NCI-H2171 treated with DMSO at 0.1 percent for 48 hours (cell line): ENCODE measurements at places on chromosomes 3 and 15.

DNA sequence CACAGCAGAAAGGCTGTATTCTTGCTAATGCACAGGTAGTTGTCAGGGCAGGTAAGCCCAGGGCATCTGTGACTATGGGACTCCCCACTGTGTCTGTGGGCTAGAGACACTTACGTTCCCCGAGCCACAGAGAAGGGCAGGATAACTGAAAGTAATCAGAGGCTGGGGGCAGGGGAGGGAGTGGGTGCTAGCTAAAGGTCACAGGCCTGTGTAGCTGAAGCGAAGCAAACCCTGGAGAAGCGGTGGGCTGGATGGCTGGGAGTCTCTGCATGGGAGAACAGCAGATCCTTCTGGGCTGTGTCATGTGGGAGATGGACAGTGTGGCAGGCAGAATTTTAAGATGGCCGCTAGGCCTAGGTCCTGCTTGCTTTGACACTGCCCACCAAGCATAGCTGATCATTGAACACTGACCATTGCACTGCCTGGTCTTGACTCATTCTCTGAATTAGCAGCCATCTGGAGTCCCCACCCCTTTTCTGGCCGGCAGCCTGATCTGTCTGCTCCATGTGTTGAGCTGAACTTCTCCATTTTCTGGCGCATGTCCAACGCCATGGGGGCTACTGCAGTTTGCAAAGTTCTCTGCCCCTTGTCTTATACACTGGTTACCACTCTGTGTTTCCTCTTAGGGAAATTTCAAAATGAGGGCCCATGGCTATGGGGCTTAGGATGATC is 110.0 kb downstream of the DGKG start:
- DNase-seq: no peak

DNA sequence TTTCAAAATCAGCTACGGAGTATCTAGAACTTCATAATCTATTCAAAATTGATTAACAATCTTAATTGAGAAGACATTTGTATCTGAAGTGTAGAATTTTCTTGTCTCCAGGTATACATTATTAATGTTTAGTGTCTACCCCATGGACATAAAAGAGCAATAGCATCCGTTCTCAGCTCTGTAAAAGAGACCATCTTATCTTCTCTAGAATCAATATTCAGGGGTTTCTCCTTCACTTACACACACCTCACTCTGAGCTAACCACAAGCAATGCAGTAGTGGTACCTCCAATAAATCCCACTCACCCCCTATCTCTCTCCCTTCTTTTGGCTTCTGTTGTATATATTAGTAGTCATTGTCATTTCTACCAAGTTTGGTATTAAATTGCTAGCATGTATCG is 16.2 kb downstream of the MBNL1 start:
- no peak for DNase-seq

DNA sequence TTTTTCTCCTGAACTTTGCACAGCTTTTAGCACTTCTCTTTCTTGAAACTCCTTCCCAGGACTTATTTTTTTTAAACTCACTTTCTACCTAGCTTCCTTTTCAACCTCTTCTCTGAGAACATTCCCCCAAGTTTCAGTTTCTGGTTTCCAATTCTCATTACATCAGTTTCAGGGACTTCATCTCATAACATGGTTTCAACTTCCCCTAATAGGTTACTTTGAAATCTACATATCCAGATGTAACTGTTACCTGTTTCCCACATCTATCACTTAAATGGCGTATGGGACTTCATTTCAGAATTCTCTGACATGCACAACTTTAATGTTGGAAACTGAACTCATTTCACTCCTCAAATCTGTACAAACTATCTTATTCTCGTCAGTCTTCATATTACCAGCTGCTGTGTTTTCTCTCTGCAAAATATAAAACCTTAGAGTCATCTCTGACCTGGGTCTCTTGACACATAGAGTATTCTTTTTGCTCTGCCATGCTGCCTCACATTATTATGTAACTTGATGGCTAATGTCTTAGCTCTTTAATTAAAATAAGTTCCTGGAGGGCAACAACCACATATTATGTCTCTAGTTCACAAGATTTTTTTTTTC is 58.4 kb downstream of the NME9 start:
- no peak for DNase-seq

- no peak for DNase-seq
Observed at GRCh38 chr15:57762302-57762701, 55.8 kb downstream of the POLR2M start.

DNA sequence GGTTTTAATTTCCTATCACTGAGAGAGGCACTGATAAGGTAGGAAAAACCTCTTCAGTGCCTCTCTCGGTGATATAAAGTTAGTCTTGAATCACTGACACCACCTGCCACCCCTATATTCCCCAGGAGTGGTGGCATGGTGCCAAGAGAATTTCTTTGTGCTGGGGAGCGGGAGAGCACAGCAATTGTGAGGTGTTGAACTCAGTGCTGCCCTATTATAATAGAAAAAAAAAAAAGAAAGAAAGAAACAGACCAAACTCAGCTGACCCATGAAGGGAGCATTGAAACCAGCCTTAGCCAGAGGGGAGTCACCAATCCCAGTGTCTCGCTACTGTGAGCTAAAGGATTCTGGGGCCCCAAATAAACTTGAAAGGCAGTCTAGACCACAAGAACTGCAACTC is 201.4 kb upstream of the STT3B start:
- DNase-seq: peak; percentile 30

GRCh38 chr15:80825361-80826030 is 46.3 kb downstream of the CEMIP start:
- peak; percentile 14 for DNase-seq

DNA sequence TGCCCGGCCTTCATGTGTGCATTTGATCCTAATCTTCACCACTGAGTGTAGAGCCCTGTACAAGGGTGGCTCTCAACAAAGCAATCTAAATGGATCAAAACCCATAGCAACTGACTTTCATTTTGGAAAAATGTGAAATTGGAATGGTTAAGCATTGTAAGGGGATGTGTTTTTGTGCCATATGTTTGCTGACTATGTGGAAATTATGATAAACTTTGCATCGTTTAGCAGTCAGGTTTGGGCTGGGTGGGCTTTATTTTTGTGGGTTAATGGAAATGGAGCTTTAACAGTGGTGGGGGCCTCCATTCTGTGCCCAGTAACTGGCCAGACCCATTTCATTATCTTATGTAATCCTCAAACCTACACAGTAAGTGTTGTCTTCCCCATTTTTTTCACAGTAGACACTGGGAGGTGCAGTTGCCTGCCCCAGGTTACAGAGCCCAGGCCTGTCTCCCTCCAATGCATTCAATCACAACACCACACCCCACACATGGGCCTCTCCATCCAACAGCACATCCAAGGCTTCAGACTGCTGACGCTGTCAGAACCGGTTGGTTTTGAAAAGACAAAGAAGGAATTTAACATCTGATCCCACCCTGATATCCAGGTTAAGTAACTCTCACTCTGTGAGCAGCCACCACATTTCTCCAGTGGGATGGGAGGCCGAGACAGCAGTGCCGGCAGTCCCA is 136.3 kb upstream of the ABHD17C start:
- no peak for DNase-seq

DNA sequence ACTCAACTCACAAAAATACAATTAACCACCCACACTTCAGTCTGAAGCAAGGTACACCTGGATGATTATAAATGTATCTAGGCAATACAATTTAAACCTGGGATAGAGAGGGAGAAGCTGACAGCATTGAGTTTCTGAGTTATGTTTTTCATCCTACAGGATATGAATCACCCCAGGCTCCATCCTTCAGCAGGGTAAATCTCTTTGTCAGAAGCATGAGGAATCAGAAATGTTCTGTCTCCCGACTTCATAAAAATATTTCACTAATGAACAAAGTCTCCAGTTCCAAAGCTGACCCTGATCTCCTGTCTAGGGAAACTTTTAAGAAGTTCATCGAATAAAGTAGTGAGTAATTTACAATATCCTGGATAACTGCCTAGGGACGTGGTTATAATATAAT is 25.5 kb upstream of the FRMD4B start:
- DNase-seq: no peak

- DNase-seq: peak; percentile 33
Observed at GRCh38 chr3:123021388-123021787, 6.2 kb downstream of the SEMA5B start.

- DNase-seq: peak; percentile 59
Observed at GRCh38 chr3:12994607-12995388, 78.4 kb downstream of the IQSEC1 start.

GRCh38 chr3:30285188-30286006 is 321.0 kb upstream of the TGFBR2 start:
- no peak for DNase-seq

DNA sequence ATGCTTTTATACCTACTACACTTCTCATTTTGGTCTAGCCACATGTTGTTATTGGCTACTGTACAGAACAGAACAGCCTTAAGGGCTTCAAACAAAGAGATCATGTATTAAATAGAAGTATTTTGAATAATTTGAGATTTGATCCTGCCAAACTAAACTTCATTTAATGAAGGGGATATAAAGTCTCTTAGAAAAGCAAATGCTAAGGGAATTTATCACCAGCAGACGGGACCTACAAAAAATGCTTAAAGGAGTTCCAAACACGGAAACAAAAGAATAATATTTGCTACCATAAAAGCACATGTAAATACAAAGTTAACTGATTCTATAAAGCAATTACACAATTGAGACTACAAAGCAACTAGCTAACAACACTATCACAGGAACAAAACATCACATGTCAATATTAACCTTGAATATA is 23.6 kb upstream of the FMN1 start:
- DNase-seq: no peak

DNA sequence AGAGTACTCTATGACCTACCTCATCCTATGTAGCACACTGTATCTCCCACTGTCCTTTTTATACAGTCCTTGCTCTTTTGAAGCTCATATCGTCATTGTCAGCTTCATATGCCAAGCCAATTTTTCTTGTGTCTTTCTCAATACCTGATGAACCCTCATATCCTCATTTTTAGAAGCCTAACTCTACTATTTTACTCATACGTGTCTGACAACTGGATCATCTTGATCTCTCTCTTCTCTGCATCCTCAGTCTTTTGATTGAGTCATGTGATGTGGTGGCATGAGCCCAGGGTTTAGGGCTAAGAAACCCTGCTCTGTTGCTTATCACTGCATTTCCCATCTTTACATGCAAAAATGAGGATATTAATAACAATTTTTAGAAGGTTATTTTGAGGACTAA is 352.0 kb downstream of the LPP start:
- DNase-seq: no peak

GRCh38 chr3:100975714-100976113 is 17.5 kb downstream of the ABI3BP start:
- DNase-seq: no peak

GRCh38 chr3:14478956-14479550 is 61.1 kb downstream of the GRIP2 start:
- DNase-seq: no peak

- peak; percentile 59 for DNase-seq
Observed at GRCh38 chr15:73873889-73874511, 636 bp downstream of the TBC1D21 start.

- peak; percentile 19 for DNase-seq
Observed at GRCh38 chr3:129596194-129597086, 10.0 kb downstream of the PLXND1 start.

DNA sequence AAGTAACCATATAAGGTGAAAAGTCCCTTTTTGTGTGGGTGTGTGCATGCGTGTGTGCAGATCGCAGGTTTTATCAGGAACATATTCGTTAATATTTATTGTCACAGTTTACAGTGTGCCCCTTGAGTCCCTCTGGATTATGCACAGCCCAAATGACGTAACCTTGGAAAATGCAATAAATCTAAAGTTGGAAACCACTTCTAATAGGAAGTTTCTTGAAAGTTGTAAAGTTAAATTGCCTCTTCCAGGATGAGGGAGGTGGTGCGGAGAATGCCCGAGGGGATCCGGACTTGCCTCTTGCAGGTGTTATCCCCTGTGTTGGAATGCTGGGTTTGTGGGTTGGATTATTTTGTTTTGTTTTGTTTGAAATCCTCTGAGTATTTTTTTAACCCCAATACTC is 143.3 kb downstream of the CMSS1 start:
- no peak for DNase-seq

DNA sequence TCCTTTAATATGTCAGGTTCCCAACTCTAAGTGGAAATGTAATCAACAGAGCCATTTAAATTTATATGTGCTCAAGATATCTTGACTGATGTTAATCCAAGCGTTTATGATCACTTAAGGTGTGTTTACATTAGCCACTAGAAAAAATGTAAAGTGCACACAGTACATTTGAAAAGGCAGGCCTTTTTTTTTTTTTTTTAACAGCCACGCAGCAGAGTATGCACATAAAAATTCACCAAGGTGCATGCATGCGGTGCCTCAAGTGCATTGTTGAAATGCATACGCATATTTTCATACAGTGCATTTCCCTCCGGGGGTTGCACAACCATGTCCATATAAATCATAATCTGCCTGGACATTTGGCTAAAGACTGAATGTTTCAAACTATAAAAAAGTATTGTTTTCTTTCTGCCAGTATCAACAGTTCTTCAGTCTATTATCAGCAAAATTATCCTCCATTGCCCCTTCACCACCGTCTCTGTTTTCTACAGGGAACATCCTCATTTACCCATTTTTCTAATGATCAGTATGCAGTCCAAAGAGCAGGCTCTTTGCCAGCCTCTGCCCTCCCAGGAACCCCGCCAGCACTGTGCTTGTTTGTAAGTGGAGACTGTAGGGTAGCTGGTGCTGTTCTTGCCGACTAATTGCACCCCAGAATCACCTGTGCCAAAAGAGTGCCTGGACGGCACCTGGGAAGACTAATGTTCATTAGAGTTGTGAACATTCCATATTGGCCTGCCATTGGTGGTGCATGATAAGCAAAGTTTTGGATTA is 611.2 kb upstream of the CFAP20DC start:
- peak; percentile 25 for DNase-seq

GRCh38 chr15:40477642-40478327 is 7.0 kb downstream of the CHST14 start:
- DNase-seq: peak; percentile 76

DNA sequence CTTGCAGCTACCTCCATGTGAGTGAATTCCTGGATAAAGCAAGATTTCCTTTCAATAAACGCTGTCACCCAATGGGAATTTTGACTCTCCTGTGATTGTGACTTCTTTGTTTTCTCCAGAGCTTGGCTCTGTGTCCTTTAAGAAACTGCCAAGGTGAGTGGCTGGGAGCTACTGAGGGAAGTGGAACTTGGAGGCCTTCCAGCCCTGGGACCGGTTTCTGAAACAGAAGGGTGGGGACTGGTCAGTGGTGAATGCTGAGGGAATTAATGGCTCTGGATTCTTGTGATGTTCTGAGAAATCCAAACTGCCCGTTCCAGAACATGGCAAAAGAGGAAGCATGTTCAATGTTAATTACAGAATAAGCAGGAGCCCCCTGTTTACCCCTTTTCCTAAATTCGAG is 41.1 kb upstream of the MYZAP start:
- no peak for DNase-seq

GRCh38 chr3:111738790-111739189 is 120.3 kb upstream of the PHLDB2 start:
- DNase-seq: no peak

- DNase-seq: no peak
Observed at GRCh38 chr3:193795062-193795690, 202.2 kb downstream of the OPA1 start.

DNA sequence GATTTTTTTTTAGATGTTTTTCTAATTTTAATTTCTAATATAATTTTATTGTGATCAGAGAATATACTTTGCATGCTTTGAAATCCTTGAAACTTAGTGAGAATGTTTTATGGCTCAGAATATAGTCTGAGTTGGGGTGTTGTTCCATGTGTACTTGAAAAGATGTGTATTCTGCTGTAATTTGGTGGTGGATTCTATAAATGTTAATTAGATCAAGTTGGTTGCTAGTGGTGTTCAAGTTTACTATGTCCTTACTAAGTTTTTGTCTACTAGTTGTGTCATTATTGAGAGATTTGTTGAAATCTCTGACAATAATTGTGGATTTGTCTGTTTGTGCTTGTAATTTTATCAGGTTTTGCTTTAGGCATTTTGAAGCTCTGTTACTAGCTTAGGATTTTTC is 29.7 kb downstream of the GLCE start:
- DNase-seq: no peak
